ENCODE measurements at places on chromosomes 3 and 15.

DNA sequence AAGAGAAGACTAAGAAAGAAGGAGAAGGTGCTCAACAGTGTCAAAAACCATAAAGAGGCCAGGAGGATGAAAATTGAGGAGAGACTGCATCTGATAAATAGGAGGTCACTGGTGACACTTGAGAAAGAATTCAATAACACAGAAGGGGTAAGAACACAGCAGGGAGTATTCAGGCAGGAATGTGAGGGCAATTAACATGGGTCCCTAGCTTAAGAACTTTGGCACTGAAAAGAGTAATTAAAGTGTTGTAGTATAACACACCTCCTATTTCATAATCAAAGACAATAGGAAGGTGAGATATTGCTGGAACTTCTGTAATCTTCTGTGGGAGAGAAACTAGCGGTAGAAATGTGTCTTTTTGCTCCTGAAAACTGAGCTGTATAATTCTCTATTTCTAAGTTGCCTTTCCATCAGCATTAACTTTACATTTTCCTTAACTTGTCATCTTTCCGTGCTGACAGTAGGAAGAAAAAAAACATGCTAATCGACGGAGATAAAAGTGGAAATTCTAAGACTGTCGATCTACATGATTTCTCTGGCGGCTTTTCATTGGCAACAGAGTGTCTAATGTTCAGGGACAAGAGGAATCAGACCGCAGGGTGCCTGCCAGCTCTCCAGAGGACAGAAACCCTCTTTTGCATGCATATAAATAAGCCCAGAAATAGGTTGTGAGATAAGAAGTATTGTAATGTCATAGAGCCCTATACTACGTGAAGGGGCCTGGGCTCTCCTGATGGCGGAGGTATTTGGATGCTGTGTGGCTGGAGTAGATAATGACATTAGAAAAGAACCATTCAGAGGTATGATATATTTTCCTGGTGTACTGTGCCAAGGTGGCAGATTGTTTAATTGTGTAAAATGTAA is 147.9 kb upstream of the GAP43 start:
- DNase-seq: no peak

DNA sequence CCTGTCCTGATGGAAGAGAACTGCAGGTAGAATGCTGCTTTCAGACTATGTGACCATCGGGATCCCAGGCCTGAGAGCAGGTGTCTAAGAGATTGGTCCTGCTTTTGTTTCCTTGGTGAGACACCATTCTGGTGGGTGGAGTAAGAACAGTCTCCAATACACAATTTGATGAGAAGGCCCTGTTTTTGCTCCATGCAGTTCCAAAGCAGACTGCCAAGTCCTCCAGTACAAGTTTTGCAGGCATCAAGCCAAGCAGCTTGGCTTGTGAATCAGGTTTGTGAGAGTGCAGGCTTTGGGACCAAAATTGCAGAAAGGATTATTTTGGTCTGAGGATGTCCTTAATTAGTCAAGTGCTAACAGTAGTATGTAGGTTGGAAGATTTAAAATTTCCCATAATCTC is 381.6 kb downstream of the FOXP1 start:
- no peak for DNase-seq

- no peak for DNase-seq
These were observed 101.5 kb upstream of the TGFBR2 start for GRCh38 chr3:30504939-30505338.

DNA sequence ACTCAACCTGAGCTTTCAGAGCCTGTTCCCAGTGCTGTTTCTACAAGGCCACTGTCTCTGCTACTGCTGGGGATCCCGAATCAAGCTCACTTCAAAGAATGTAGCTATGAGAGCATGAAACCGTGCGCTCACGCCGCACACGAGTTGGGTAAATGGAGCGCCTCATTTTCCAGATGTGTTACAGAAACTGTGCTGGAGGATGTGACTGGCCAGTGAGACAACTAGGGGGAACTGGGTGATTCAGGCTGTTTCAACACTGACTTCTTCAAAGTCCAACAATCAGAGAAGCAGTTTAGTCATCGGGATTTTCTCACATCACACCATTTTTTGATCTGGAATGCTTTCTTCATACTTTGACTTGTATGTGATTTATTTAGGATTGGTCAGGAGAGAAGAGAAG is 3.5 kb downstream of the ZNF710 start:
- DNase-seq: no peak

DNA sequence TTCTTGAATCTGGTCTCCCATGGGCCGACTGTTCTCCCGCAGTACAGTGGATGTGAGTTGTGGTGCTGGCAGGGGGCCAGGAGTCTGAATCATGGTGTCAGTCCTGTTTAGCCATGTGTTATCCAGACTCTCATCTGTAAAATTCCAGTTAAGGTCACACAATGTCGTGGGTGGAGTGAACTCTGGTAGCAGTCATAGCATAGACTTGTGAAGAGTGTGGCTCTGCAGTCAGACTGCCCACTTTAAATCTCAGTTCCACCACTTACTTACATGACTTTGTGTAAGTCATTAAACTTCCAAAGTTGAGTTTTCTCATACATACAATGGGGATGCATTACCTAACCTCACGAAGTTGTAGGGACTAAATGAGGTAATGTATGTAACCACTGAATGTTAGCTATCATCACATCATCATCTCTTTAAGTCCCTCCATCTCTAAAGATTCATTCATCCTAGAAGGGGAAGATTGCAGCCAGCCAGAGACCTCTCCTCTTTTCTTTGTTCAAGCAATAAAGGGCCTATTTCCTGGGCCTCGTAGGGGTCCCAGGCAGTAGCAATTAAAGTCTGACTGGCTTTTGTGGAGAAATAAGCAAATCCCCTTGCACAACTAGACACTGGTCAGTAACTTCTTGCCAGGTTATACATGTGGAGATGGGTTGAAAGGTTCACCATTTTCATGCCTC is 93.9 kb downstream of the PCCB start:
- no peak for DNase-seq

GRCh38 chr15:70251246-70251990 is 153.7 kb upstream of the TLE3 start:
- DNase-seq: no peak

DNA sequence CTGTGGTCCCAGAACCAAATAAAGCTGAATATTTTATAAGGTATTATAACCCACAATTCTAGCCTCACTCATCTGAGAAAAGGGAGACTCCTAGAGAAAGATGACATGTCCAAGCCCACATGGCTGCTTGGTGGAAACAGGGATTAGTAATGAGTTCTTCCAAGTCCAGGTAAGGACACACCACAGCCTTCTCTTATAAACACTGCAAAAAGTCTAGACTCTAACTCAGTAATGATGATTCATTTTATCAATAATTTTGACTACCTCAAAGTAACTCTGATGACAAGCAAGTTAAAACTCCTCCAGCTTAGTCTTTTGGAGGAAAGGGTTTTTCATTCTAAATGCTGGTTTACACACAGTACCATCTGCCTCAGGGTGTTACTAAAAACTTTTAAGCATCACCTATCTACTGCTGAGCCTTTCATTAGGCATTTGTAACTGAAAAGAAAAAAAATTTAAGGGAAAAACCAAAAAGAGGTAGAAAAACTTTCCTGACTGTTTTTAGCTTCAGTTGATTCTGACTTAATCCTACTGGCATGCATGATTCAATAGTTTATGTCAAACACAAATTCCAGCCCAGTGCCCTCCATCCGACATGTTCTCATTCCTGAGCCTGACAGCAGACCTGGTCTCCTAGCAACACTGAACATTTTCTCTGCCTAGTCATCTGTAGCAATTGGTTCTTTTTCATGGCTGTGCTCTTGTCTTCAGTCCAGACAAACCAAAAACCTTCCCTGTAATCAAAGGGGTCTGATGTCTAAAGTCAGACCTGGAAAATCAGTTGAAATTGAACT is 43.9 kb downstream of the P3H2 start:
- no peak for DNase-seq

DNA sequence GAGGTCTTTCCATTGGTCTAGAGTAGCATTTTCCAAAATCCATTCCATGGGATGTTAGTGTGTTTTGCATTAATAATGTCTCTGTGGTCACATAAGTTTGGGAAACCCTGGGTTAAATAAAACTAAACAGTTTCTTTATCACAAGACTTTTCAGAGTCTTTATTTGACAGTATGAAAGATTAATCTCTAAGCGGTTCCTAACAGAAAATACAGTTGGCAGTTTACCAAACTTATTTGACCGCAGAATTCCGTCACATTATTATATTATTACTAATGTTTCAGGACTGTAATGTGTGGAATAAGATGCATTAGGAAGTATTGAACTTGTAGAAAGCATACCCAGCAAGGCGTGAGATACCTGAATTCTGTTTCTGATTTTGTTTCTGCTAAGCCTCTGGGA is 71.5 kb upstream of the ADAMTSL3 start:
- no peak for DNase-seq

DNA sequence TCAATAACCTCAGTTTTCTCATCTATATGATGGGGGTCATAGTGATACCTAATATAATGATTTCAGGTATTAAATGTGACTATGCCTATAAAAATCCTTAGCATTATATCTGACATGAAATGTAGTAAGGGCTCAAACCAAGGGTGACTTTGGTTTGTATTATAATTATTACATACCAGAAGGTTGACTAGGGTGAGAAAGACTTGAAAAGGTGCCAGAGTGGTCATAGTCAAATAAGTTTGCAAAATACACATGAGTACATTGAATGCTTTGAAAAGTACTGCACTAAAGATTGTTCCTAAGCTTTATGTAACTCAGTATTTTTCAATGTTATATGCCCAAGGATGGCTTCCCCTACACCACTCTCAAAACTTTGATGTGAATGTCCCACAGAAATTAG is 297.2 kb downstream of the ARPP21 start:
- DNase-seq: no peak

DNA sequence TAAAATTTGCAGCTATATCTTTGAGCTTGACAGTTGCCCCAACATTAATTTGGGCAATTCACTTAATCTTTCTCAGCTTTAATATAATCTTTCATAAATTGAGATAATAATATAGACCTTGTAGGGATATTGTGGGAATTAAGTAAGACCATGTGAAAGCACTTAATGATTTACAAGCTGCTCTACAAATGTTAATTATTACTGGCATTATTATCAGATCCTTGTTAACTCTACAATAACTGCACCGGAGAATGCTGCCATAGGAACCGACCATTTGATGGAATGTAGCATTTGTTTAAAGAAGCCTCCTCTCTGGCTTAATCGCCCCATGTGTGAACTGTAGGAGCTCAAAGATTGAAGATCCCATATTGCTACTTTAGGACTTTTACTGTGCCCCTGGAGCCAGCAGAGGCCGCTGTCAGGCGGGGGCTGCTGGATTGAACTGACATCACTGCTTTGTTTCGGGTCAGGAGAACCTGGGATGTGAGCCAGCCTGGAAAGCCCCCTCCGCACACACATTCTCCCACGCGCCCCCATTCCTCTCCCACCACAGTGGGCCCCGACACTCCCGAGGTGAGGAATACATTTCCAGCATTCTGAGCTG is 154.2 kb upstream of the TNIK start:
- no peak for DNase-seq

DNA sequence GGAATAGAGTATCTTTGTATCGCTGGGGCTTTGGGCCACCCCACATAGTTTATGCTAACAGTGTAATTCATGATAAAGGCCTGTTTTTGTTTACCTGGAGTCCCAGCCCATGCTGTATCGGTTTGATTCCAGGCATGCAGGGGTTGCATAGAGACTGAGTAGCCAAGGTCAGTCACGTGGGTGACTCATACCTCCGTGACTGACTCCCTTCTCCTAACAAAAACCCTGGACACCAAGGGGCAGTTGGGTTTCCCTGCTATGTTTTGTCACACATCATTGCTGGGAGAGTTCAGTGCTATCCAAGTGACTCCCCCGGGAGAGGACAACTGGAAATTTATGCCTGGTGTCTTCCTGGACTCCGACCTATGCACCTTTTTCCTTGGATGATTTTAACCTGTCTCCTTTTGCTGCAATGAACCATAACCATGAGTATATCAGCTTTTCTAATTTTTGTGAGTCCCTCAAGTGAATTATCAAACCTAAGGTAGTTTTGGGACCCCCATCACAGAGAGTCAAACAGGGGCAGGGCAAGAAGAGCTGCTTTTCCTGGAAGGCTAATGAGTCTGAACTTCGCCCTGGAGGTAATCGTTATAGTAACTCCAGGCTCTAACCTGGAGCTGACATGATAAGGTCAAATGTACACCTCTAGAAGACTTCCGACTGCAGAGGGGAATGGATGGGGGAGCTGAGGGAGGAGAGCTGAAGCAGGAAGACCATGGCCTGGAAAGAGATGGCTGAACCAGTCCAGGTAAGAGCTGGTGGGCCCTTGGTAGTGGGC is 57.0 kb downstream of the SRGAP3 start:
- no peak for DNase-seq

GRCh38 chr15:42796955-42797782 is 60.2 kb upstream of the CDAN1 start:
- no peak for DNase-seq

GRCh38 chr15:38886315-38887163 is 321.9 kb upstream of the RASGRP1 start:
- no peak for DNase-seq

GRCh38 chr3:76321614-76322013 is 536.3 kb upstream of the ZNF717 start:
- DNase-seq: no peak

DNA sequence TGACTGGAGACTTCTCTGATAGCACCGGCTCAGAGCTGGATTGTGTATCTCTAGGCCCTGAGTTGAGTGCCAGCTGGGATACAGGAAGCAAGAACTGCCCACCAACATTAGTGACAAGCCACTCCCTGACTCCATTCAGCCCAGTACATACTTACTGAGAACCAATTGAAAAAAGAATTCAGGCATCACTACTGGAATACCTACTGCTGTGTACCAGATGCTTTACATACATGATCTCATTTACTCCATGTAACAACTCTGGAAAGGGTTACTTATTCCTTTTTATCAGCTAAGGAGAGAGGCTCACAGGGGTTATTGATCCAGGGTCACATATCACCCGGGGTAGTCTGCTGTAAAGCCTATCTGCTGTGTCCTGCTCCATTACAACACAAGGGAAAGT is 1.3 kb upstream of the SYN2 start:
- no peak for DNase-seq

DNA sequence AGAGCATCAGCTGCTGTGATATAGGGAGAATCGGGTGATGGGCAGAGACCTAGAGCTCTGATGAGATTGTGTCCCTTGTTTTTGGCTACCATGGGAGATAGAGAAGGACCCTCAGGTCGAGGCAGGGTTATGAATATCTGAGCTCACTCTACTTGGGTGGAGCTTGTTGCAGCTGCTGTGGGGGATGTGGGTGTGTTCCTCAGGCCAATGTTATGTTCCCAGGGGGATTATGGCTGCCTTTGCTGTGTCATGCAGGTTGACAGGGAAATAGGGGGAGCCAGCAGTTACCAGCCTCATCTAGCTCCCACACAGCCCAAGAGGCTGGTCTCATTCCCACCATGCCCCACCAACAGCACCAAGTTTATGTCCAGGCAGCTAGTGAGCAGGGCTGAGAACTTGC is 131.5 kb downstream of the TRIM42 start:
- no peak for DNase-seq

GRCh38 chr15:36958606-36959005 is 141.7 kb downstream of the MEIS2 start:
- DNase-seq: no peak

GRCh38 chr15:40364251-40364650 is 6.2 kb downstream of the DISP2 start:
- DNase-seq: no peak

- no peak for DNase-seq
These were observed 914.5 kb upstream of the EPHA6 start for GRCh38 chr3:95899911-95900310.

GRCh38 chr15:27042646-27043045 is 71.7 kb downstream of the GABRG3 start:
- DNase-seq: no peak

Data from NCI-H187 treated with DMSO at 0.1 percent for 48 hours (cell line).